ENCODE measurements at places on chromosomes 2 and 18.

DNA sequence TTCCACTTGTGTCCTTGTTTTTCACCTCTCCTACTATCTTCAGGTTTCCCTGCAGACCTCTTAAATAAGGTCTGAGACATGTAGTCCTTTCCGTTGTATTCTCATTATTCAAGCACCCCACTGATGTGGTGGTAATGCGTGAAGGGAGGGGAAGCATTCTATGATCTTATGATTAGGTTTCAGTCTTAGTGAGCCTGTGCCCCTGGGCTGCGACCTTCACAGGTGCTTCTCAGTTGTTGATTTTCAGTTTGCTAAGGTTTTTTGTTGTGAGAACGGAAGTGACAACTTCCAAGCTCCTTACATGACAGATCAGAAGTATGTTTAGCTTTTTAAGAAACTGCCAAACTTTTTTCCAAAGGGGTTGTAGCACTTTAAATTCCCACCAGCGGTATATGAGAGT, 41.3 kb downstream of the VPS54 start:
- DNase-seq: no peak

DNA sequence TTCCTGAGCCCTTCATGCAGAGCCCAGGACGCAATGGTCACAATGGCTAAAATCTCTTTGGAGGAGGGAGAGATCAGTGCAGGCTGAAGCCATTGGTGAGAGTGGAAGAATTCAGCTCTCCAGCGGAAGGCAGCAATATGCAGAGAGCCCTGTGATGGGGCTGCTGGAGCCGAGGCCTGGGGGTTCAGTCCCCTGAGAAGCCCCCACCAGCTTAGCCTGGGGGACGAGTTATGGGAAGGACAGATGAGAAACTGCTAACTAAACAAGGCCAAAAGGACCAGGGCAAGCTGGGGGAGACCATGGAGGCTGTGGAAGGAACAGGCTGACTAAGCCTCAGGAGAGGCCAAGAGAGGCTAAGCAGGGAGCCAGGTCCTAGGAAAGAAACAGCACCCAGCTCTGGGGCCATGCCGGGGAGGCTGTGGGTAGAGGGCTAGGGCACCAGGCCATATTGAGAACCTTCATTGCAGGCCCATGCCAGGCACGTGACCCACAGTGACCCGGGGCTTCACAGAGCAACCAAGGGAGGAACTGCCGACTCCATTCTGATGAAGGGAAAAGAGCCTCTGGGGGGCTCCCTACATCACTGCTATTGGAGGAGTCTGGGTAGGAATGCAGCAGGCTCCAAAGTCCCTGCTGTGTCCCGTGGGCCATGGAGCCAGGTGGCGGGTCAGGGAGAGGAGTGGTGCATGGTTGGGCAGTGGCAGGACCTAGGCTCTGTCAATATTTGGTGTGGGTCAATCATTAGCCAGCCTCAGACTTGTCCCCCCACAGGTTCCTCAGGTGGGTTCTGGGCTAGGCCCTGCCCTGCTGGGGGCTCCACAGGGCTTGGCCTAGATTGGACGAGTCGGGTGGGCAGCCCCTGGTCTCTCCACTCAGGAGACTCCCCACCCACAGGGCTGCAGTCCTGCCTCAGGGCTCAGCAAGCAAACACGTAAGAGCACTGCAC, 19.8 kb downstream of the PROC start:
- no peak for DNase-seq

DNA sequence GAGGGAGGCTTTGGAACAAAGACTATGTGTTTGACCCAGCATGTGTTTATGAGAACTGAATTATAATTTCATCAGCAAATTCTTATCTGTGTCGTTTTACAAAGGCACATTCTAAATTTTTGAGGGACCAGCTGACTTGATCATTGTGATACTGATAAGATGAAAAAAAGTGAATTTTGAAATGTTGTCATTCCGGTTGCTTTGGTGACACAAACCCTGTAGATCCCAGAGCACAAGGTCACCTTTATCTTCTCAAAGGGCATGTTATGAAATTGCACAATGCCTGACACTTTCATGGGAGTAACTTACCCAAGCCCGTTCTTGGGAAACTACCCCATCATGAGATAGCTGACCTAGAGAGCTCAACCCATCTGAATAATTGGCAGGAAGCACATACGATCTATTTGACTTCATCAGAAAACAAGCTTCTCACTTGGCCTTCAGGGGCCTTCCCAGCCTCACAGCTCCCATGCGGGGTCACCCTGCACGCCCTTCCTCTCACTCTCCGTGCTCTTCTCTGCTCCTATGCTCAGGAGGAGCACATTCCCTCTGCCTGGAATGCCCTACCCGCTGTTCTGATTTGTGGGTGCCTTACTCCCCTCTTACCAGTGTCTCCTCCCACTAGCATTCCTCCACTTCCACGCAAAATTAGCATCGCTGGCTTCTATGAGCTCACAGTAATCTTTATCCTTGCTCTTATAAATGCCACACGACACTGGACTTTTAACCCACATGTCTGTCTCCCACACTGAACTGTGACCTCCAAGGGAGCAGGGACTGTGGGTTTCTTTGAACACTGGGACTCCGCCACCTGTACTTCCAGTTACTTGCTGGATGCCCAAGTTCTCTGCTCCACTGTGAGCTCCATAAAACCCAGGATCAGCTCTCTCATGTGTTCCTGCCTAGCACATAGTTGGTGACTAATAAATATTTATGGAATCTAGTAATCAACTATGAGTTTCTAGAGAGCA, 555.8 kb upstream of the ID2 start:
- no peak for DNase-seq

DNA sequence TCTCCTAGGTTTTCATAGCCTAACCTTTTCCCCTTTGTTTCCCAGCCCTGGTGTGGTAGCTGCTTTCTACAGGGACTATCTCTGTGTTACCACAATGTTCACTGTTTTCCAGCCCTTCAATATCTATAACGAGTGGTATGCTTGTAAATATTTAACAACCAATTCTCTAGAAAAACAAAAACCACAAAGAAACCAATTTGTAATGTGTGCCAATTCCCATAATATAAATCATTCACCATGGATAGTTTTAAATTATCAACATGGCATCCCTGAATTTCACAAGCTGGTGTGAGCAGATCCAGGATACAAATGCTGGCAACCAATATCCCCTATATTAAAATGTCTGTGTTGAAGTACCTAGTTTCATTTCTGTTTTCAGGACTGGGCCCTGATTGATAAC, 207.5 kb upstream of the FBXO11 start:
- DNase-seq: no peak

GRCh38 chr18:66138642-66139041, 387.8 kb downstream of the CDH7 start:
- DNase-seq: no peak
